ENCODE measurements at places on chromosomes 2 and 18.

DNA sequence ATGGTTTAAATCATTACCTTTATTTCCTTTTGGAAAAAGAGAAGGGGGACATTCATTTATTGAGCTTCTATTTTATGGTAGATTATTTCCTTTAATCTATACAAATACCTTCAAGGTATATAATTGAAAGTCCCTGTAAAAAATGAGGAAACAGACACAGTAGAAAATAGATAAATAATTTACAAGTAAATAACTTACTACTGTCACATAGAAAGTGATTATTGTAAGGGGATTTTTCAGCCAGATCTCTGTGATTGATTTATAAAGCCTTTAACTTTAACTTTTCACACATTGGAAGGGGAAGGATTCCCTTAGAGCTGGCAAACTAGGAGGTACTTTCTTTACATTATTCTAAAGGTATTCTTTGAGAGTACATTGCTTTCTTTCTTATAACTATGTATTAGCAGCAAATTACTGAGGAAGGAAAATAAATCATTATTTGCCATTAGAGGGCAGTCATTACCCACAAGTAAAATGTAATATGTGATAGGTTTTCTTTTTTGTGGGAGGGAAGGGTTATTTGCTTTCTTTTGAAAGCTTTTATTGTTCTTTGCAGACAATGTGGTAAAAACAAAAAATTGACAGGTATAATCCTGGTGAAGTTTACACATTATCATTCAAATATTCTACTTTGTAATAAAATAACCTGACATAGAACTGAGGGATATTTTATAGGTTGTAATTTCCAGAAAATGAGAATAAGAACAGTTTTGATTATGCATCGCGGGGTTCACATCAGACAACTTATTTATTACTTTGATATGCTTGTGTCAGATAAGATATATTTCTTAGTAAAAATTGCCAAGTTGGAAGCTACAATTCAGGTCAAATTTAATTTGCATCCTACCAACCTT is 24.8 kb upstream of the RPE start:
- DNase-seq, result no peak

- DNase-seq, result no peak
These were observed 114.6 kb downstream of the TLK1 start for GRCh38 chr2:171046048-171046560.

DNA sequence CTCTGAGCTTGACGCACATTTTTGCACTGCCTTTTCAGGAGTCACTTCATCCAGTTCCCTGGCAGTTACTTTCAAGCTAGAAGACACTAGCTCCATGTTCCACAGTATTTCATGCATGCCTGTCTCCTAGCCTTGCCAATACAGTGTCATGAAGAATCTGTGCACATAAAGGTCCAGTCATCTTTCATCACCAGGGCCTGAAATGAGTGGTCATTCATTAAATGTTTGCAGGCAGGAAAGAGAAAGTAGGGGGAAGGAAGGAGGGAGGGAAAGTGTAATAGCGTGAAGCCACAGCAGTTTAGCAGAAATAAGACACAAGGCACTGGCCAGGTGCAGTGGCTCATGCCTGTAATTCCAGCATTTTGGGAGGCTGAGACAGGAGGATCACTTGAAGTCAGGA is 92.4 kb upstream of the COPS8 start:
- DNase-seq, result no peak

- no peak for DNase-seq
These were observed 82.3 kb upstream of the LDLRAD4 start for GRCh38 chr18:13136056-13136903.

- DNase-seq, result no peak
These were observed 199.4 kb upstream of the CYP26B1 start for GRCh38 chr2:72347081-72347480.

DNA sequence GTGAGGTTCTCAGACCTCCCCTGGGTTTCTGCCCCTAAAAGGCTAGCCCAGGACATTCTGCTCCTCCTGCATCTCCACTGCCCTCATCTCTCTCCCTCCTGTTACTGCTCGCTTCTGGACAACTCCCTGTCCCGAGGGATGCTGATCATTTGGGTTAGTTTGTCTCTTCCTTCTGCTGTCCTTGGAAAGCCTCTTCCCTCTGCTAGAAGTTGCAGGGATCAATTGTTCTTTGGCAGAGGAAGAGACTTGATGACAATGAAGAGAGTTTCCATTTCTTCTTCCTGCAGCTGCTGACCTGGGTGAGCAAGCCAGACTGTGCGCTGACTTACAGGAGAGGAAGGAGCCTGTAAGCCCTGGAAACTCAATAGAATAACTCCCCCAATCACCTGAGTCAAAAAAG is 68.9 kb downstream of the RDH14 start:
- DNase-seq, result no peak

- no peak for DNase-seq
These were observed 591.7 kb downstream of the BCL11A start for GRCh38 chr2:59961746-59962145.

DNA sequence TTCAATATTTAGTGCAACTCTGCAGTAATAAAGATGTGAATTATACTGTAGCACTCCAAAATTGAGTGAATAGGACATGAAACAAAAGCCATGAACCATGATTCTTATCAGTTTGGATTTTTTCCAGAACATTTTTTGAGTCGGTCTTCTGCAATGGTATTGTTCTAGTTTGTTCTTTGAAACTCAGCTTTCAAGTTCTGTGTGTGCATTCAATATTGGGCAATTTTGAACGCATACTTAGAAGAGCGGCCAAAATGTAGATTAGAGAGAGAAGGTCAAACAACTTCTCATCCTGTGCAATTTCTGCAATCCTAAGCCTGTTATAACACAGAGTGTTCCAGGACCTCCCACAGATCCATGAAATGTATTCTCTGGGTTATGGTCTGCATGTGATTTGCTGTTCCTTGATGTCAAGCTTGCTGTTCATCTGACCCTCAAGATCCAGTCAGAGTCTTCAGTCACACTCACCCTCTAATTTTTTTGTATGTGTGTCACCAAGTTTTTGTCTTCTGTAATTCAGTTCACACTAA is 48.3 kb downstream of the TSPYL6 start:
- peak; percentile 90 for DNase-seq

- DNase-seq, result no peak
These were observed 7.8 kb downstream of the SCYGR2 start for GRCh38 chr2:227606476-227606875.

GRCh38 chr18:8688216-8688800 is 17.0 kb upstream of the MTCL1 start:
- peak; percentile 24 for DNase-seq

DNA sequence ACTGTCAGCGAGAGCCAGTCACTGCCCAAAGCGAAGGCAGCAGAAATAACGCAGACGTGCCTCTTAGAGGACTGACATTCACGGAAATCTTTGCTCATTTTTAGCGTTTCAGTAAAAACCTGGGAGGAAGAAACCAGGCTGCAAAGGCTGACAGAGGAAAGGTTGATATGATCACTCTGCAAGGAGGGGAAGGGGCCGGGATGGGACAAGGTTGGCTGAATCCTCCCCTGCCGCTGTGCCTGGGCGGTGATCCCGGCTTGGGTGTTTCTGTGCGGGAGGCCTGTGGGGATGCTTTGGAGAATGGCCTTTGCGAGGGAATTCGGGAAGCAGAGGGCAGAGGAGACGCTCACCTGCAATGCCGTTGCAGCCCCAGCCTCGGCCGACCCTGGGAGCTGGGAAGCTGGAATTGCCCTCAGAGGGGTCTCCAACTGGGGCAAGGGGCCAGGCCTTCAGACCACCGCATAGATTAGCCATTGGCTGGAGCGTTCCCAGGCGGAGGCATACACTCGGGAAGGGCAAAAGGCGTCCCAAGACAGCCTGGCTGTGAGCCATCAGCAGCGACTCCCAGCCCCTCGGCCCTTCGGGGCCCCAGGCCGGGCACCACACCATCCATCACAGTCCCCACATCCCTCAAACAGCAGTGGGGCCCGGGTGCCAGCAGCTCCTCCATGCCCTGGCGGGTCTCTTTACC is 111.7 kb upstream of the GPC1 start:
- DNase-seq, result no peak

DNA sequence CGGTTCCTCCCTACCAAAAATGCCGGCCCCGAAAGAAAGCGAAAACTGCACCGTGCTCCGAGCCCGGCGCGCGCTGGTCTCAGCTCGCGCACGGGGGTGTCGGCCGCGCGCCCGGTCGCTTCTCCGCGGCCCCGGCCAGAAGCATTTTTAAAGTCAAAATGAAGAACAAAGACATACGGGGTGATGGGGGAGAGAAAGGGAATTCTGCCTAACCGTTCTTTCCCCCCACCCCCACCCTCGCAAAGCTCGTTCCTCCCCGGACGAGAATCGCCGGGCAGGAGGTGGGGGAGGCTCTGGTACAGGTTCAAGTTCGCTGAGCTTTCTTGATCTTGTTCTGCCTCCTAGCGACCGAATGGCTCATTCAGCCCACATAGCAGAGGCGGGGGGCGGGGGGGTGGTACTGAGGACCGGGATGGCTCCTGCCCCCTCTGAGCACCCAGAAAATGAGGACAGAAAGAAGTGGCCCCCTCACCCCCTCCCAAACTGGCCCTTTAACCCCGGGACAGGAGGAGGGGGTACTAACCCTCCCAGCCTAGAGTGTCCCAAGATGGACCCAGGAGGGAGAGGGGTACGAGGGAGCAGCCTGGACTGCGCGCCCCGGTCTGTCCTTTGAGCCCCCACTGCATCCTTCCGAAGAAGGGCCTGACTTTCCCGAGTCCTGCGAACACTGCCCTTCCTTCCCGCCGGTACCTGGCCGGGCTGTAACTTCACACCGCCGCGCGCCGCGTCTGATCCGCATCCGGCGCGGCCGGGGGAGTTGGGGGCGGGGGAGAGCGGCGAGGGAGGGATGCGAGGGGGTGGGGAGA is 3.1 kb downstream of the BCL11A start:
- peak; percentile 88 for DNase-seq

GRCh38 chr2:236641051-236641726 is 71.6 kb downstream of the ACKR3 start:
- no peak for DNase-seq

GRCh38 chr18:48913201-48913600 is 37.6 kb downstream of the SMAD7 start:
- no peak for DNase-seq

DNA sequence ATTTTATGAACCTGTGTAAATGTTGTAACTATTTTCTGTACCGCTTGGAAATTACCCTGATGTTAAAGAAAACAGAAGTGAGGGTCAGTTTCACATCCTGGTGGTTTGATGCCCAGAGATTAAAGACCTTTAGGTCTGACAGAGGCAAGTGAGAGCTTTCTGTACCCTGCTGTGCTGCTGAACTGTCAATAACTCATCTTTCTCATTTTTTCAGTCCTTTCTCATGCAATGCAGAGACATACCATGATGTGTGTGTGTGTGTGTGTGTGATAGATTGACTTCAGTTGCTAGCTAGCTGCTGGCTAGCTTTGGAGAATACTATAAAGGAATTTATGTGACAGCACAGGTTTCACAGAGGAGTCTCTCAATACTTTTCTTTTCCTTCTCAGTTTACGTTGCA is 2025.6 kb upstream of the LRRTM1 start:
- DNase-seq, result no peak

DNA sequence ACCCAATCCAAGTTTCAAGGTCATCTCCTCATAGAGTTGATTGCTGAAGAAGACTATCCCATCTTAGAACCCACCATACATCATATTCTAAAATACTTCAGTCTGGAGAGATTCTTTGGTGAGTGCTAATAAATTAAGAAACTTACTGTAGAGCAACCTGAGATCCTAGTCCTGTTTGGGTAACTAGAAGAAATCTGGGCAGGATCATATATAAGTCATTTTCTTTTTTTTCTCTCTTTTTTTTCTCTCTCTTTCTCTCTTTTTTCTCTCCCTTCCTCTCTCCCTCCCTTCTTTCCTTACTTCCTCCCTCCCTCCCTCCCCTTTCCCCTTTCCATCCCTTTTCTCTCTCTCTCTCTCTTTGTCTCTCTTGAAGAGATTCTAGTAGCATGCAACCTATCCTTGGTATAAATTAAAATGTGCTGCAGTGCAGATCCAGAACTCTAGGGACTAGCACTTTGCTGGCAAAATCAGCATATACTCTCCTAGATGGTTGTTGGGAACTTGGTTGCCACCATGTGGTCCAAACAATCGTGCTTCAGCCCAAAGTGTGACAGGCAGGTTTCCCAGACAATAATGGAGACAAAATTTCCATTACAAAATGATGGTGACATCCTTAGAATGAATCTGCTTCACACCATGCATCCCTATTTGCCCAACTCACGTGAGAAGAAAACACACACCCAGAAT is 399.4 kb upstream of the CELF4 start:
- DNase-seq, result no peak

- no peak for DNase-seq
These were observed 91.4 kb upstream of the LGALSL start for GRCh38 chr2:64362562-64363026.

GRCh38 chr2:172442072-172442895 is 14.9 kb downstream of the ITGA6 start:
- no peak for DNase-seq

DNA sequence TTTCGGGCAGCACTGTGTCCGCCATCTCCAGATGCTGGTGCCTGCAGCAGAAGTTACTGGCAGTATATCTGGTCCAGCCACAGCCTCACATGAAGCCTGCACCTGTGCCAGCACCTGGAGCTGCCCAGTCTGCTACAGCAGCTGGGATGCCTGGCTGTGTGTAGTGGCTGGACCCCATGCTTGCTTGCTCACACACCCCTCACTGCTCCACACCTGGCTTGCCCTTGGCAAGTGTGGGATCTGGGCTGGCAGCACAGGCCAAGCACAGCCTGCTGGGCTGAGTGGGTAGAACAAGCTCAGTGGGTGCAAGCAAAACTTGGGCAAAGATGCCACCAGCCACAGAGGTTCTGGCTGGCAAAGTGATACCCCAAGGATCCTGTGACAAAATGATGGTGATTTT is 209.4 kb upstream of the RASGRP3 start:
- no peak for DNase-seq

DNA sequence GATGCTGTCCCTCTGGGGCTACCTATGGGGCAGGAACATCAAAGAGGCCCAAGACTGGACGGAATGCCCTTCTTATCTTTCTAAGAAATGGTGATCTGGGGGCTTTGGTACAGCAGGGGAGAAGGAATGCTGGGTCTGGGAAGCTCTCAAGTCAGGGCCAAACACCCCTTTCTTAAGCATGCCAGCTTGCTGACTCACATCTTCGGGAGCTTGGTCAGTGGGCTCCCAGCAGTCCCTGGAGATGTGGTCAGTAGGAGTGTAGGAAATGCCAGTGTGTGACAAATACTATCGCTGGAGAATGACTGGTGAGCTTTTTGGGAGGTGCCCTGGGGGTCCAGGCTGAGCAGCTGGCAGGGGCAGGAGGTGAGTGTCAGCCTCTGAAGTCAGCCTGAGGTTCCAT is 105.0 kb upstream of the CDC42EP3 start:
- DNase-seq, result no peak

GRCh38 chr2:164430166-164430783 is 191.0 kb downstream of the GRB14 start:
- DNase-seq, result peak; percentile 22

- DNase-seq, result no peak
These were observed 3.9 kb downstream of the RBKS start for GRCh38 chr2:27886322-27886721.

- DNase-seq, result no peak
These were observed 19.0 kb upstream of the CPO start for GRCh38 chr2:206920310-206920709.
